ENCODE measurements at places on chromosomes 6 and 20.
A peak's percentile ranks its signal among the peaks of the same experiment; 100 is the strongest.

GRCh38 chr6:25366903-25367545 is 87.8 kb downstream of the CARMIL1 start:
- no peak for DNase-seq

- DNase-seq: peak; percentile 68
Observed at GRCh38 chr6:56864171-56864616, 90.7 kb upstream of the BEND6 start.

DNA sequence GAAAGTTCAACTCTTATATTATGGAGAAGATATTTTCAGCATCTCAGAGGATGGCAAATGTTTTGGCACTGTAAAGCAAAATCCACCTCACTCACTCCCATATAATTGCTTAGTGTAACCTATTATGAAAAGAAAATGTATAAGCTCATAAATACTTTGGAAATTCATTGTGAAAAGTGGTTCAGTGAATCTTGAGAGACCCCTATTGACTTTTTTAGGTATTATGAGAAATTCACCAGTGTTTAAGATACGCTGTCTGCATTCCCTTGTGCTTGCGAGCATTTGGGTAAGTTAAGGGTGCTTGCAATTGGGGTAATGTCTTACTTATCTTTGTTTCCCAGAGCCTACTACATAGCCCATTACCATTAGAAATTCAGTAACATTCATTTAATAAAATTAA is 66.3 kb upstream of the BMP5 start:
- DNase-seq: no peak

DNA sequence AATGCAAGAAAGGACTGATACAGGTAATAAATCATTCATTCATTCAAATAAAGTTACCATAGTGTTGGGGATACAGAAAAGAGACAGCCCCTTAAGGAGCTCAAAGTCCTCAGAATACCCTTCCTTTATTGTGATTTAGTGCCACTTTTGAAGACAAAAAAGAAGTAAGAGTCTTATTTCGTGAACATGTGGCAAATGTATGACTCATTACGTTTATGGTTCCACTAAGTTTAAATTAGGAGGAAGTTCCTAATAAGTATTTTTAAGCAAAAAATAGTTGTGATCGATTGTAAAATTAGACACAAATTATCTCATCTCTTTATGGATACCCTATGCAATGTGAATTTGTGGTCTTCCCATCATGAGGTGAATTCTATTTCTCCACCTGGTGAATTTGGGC is 38.5 kb upstream of the GCLC start:
- peak; percentile 6 for DNase-seq

- DNase-seq: no peak
Observed at GRCh38 chr6:136607204-136607931, 57.1 kb upstream of the MAP7 start.

- DNase-seq: no peak
Observed at GRCh38 chr6:144731229-144731628, 446.1 kb downstream of the UTRN start.

Measured in foreskin fibroblast (primary cell).